Smooth muscle cell of trachea (primary cell): ENCODE measurements at places on chromosomes 5 and 9. TPM values are rescaled to one million over a fixed set of nuclear protein-coding genes. Genes with fewer than 3 reads are reported as not detected.

The IFNA8 gene
- total RNA-seq: not detected in 2 replicates

The B4GALT1 gene
- 31.1 and 32.3 TPM in 2 replicates for total RNA-seq

The OTP gene
- not detected in 2 replicates for total RNA-seq

The CBY3 gene
- total RNA-seq: not detected in 2 replicates

The PCDHB15 gene
- under 0.01 and 0.66 TPM in 2 replicates for total RNA-seq
